ENCODE measurements at places on chromosomes 16 and 17.
A peak's percentile ranks its signal among the peaks of the same experiment; 100 is the strongest.

GRCh38 chr17:19590912-19591551 is 57.4 kb downstream of the SLC47A1 start:
- DNase-seq, result no peak

- DNase-seq, result no peak
These were observed 50.1 kb downstream of the CNGB1 start for GRCh38 chr16:57920880-57921229.

DNA sequence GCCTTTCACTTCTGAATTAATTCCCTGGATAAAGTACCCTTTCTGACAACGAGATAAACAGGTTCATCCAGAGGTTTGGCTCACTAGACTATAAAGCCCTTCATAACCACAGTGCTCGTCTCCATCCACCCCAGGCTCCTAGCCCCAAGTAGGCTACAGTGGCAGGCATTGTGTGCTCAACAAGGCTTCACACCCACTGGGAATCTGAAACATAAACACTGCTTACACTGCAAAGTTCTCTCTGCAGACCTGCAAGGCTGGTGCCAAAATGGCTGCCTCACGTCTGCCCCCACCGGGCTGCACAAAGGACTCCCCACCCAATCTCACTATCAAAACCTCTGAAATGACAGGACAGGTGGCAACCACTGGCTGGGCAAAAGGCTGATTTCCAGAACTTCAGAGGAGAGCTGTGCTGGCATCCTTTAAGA is 5.1 kb upstream of the HLF start:
- no peak for DNase-seq

- no peak for DNase-seq
These were observed 6.7 kb downstream of the HSPB9 start for GRCh38 chr17:42129109-42129837.

GRCh38 chr17:48084932-48085331 is 16.3 kb downstream of the CBX1 start:
- no peak for DNase-seq

DNA sequence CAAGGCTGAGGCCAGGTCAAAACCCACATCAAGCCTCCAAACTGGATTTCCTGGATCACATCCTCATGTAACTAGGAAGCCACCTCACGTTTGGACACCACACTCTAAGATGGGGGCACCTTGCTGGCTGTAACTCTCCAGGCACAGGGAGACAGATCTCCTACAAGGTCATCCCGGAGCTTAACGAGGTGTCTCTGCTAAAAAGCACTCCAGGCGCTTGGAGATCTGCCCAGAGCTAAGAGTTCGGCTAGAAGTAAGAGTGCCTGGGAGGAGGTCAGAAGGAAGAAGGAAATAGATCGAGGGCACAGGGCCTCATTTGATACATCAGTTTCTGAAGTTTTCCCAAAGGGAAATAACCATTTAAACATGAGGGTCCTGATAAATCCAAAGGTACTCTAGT is 15.9 kb downstream of the PSMB3 start:
- no peak for DNase-seq

GRCh38 chr16:30121741-30122571 is 1.1 kb downstream of the MAPK3 start:
- DNase-seq, result peak; percentile 34

DNA sequence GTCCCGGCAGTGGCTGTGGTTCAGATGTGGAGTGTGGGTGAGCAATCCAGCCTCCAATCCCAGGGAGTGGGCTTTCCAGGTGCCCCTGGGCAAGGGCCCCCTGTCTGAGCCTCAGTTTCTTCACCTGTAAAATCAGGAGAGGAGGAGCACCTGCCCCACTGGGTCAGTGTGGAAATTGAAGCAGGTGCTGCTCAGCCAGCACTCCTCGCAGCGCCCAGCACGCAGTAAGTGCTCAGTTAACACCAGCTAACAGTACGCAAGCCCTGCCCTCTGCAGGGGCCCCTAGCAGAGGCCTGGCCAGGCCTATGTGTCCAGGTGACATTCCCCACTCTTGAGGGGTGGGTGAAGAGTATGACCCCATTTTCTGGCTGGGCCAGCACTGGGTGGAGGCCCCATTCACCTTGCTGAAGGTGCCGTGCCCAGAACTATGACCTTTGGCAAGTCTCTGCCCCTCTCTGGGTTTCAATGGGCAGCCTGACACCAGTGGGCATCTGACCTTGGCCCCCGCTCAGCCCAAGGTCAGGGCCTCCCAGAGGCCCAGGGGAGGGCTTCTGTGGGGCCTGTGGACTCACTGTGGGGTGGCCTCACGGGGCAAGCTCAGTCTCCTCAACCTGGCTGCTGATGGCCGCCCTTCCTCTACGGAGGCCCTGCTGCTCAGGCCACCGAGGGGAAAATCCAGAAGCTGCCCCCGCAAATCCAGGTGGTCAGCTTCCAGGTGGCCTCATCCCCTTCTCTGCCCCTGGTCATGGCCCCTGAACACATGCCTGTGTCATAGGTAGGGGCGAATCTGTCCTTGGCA is 2.5 kb downstream of the MTSS2 start:
- DNase-seq, result no peak

- no peak for DNase-seq
These were observed 188.0 kb downstream of the CDH11 start for GRCh38 chr16:64933885-64934284.

DNA sequence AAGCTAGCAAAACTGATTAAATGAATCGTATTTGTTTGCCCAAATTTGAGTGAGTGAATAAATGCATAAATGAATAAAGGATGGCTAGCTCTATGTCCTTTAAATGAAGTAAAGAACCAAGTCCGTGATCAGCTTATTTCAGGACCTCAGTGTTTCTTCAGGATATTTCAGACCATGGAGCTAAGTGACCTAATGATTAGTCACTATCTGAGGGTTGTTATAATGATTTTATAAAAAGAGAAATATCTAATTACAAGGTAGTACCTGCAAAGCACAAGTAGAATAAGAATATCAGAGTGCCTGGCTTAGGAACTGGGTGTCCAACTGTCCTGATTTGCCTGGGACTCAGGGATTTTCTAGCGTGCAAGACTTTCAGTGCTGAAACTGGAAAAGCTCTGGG is 12.5 kb downstream of the KCNJ2 start:
- DNase-seq, result no peak

DNA sequence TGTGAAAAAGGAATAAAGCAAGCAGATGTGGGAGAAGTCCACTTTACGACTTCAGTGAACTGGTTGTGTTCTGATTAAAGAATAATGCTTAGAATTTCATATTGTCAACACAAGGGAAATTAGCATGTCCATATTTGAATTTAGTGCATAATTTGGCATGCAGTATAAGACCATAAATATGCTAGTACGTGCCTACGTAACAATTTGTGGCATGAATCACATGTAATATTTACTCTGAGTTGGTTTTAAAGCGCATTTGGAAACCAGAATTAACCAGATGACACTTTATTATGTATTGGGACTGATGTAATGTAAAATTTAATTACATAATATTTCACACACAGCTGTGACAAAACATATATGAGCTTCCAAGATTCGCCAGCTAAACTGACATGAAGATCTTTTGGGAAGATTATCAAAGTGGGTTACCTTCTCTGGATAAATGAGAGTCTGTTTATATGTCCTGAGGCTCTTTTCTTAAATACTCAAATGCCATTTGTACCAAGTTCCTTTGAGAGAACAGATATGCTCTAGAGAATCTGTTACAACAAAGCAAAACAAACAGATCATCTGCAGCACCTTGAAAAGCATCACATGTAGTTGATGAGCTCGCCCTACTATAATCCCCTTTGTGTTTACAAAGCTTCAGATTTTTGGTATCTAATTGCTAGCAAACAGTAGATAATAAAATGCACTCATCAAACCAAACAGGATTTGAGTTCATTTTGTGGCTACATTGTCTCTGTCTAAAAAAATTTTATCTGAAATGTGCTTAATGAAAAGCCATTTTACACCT is 1468.6 kb downstream of the CDH11 start:
- no peak for DNase-seq

GRCh38 chr17:77120868-77121267 is 19.9 kb upstream of the SEC14L1 start:
- no peak for DNase-seq

GRCh38 chr16:49932434-49932833 is 76.5 kb upstream of the ZNF423 start:
- DNase-seq, result no peak

- DNase-seq, result no peak
These were observed 373.5 kb downstream of the KCNJ2 start for GRCh38 chr17:70542876-70543275.

DNA sequence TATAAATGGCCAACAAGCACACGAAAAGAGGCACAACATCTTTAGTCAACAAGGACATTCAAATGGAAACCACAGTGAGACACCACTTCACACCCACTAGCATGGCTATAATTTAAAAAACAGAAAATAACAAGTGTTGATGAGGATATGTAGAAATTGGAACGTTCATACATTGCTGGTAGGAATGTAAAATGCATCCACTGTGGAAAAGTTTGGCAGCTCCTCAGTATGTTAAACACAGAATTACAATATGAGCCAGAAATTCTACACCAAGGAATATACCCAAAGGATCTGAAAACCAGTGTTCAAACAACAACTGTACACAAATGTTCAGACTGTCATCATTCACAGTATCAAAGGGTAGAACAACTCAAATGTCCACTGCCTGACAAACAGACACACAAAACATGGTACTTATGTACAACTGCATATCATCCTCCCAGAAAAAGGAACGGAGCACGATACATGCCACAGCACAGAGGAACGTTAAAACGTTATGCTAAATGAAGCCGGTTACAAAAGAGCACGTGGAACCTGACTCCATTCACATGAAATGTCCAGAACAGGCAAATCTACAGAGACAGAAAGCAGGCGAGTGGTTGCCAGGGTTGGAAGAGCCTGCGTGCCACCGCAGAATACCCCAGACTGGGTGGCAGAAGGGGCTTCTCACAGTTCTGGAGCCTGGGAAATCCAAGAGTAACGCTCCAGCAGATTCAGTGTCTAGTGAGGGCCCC is 32.8 kb upstream of the METRNL start:
- DNase-seq, result no peak

- no peak for DNase-seq
These were observed 9.0 kb downstream of the GAA start for GRCh38 chr17:80110447-80110812.

- DNase-seq, result no peak
These were observed 134.0 kb downstream of the MYO1D start for GRCh38 chr17:32742681-32743538.

DNA sequence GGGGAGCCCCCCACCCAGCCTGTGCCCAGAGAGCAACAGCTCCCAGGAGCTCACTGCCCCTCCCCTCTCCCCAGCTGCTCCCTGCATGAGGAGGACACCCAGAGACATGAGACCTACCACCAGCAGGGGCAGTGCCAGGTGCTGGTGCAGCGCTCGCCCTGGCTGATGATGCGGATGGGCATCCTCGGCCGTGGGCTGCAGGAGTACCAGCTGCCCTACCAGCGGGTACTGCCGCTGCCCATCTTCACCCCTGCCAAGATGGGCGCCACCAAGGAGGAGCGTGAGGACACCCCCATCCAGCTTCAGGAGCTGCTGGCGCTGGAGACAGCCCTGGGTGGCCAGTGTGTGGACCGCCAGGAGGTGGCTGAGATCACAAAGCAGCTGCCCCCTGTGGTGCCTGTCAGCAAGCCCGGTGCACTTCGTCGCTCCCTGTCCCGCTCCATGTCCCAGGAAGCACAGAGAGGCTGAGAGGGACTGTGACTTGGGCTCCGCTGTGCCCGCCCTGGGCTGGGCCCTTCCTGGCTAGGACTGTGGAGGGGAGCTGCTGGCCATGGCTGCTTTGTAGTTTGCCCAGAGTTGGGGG is 584 bp downstream of the TCAP start:
- DNase-seq, result no peak

DNA sequence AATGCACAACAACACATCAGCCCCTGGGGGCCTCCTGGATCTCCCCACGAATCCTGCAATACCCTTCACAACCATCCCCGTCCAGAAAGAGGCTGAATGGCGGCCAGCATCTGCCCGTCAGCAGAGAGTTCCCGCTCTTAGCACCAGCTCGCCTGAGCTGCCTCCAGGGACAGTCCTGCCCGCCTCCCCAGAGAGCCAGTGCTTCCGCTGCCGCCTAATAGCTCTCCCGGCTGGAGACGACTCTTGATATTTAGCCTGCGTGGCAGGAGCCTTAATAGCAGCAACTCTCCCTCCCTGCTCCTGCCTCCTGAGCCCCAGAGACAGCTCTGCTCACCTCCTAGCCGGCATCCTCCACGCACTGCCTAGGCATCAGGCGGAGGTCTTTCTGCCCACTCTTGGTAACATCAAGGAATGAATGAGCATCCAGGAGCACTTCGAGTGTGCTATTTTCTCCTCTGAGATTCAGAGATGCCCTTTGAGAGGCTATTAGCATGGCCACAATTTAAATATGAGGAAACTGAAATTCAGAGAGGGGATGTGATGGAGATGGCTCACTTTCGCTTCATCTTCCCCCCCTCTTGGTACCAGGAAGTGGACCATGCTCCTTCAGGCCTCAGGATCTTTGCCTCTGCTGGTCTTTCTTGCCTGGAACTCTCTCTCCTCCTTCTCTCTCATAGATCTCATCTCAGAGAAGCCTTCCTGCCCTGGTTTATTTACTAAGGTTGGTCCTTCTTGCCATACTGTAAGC is 67.9 kb downstream of the RAI1 start:
- no peak for DNase-seq

GRCh38 chr17:17935321-17936271 is 36.6 kb downstream of the TOM1L2 start:
- DNase-seq, result peak; percentile 94

Measured in fibroblast of villous mesenchyme (primary cell).